Right ventricle myocardium superior (tissue), 1 donor: ENCODE measurements at places on chromosomes 4 and X. TPM values are rescaled to one million over a fixed set of nuclear protein-coding genes. Genes with fewer than 3 reads are reported as not detected.

- no peak for DNase-seq
These were observed 92.1 kb downstream of the SLC9A7 start for GRCh38 chrX:46666831-46667230.

DNA sequence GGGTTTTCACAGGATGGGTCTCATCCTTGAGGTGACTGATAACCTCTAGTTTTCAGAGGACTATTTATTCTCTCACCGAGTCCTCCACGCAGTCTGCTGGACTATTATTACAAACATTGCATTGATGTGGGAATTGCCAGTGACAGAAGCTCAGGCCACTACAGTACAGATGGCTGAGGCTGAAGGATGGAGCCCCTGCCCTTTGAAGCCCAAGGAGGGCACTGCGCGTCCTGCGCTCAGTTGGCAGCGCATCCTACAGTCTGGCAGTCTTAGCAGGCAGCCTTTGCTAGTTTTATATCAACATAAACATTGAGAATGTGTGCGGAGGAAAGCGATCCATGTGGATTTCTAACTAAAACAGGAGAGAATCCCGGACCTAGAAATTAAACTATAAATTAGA is 1.5 kb upstream of the RELL1 start:
- DNase-seq: no peak

DNA sequence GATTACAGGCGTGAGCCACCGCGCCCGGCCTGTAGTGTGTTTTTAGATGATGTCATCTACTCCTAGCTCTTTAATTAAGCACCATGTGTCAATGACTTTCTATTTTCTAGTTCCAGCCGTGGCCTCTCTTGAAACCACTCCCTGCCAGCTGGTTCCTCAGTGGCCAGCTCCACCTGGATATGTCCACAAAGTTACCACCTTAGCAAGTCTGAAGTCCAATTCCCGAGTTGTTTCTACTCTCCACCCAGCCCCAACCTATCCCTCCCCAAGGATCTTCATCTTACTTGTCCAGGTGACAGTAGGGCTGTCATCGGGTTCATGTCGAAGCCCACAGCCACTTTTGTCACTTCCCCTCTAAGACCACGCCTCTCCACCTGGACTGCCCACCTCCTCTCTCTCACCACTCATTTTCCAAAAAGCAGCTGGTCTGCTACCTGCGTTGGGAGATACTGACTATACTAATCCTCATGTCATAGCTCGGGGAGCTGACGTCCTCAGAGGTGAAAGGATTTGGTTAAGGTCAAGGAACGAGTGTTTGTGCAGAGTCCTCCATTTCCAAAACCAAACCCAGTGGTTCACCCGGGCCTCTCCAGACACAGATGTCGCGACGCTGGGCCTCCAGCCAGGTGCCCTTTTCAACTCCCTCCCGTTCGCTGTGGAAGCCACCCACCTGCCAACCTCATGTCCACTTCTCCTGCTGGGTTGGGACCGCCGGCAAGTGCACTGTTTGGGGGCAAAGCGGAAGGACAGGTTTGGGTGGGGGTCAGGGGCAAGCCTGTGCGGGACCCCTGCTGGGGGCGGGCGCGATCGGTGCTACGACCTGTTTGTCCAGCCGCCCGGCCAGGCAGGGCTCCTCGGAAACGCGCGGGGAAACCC is 704 bp downstream of the FAM3A start:
- DNase-seq: peak; percentile 63

GRCh38 chr4:17985832-17986231 is 35.7 kb downstream of the LCORL start:
- no peak for DNase-seq

- DNase-seq: no peak
These were observed 266.7 kb upstream of the CLNK start for GRCh38 chr4:10951306-10951705.

- DNase-seq: no peak
These were observed 29.3 kb downstream of the DCAF8L2 start for GRCh38 chrX:27619459-27619858.

GRCh38 chr4:122007016-122007415 is 55.2 kb upstream of the TRPC3 start:
- DNase-seq: no peak

GRCh38 chrX:80792205-80792604 is 17.5 kb downstream of the BRWD3 start:
- DNase-seq: no peak

GRCh38 chr4:109027016-109027500 is 264.2 kb upstream of the ETNPPL start:
- DNase-seq: no peak

- DNase-seq: no peak
These were observed 93.7 kb downstream of the RTL5 start for GRCh38 chrX:72038016-72038415.

- DNase-seq: peak; percentile 80
These were observed 11.1 kb downstream of the MAEA start for GRCh38 chr4:1300466-1301455.

GRCh38 chrX:101659601-101660063 is at the start of gene ARMCX2:
TSS of gene ARMCX2 (minus strand) at chrX:101659850. CDS start at chrX:101657588, 2,262 bp downstream.
- peak; percentile 64 for DNase-seq

DNA sequence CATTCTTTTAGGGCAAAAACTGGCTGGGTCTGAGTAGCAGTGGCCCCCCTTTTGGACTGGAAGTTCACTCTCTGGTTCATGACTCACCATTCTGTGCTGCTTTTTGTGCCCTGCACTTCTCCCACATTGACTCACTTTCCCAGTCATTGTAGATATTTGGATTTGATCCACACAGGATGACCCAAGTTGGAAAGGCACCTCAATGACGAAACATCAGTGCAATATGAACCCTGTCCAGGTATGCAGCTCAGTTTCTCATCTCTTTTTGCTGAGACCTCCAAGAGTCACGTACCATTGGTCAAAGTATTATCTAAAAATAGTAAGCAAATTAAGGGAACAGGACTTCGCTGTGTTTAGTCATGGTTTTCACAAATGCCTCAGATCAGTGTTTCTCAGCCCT is 92.7 kb downstream of the CBLL2 start:
- no peak for DNase-seq

DNA sequence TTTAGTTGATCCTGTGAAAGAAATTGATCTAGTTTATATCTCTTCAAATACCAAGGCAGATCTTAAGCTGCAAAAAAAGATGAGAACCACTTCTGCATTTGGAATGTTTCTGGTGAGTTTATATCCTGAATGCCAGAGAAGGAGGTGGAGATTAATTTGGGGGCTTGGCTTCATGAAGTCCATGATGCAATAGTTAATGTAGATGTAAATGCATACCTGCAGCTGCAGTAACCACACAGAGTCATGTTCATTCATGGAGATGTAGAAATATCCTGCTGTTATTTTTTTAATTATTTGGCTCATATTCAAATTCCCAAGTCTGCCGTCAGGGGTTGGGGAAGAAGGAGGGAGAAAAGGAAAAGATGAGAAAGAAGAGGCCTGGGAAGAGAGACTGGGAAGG is at the start of gene SULT1E1:
Gene SULT1E1 (minus strand): TSS at position 94 of the 400 bp plus-strand sequence. CDS start 2,501 bp downstream, outside the sequence.
- DNase-seq: no peak

- DNase-seq: peak; percentile 41
These were observed 13.0 kb downstream of the PNMA6E start for GRCh38 chrX:153387987-153388721.

DNA sequence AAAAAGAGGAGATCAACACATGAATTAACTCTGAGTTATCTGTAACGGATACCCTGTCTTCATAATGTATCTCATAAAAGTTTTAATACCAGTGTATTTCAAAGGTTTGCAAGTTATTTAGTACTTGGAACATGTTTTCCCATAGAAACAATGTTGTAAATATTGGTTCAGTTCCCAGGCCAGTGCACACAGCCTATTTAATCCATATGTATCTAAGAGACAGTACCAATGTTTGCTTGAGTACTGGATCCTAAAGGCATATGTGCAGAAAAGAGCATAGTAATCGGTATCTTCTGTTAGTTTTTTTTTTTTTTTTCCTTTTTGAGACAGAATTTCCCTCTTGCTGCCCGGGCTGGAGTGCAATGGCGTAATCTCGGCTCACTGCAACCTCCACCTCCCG is 46.1 kb downstream of the SLIT2 start:
- DNase-seq: no peak

GRCh38 chr4:36758312-36759178 is 477.1 kb downstream of the DTHD1 start:
- no peak for DNase-seq

- DNase-seq: no peak
These were observed 35.1 kb downstream of the PIGG start for GRCh38 chr4:534101-534575.

DNA sequence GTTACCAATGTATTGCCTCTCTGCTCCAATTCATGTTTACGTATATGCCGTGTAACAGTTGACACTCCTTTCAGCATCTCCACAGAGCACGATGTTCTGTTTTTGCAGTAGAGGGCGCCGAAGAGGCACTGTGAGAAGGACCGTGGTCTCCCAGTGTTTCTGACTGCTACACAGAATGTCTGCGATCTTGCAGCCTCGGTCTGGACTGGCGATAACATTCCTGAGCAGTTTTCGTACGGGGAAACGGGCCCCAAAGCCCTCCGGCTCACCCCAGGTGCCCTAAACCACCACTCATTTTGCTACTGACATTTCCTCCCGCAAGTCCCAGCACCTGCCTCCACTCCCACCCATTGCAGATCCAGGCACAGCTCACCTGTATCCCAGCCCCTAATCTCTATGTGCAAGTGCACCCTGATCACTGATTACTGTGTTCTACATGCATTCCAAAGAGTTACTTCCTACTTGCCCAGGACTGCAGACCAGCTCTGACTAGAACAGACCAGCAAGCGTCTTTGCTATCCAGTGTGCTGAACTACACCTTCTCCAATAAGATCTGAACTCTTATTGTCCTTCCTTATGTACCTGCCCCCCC is 12.4 kb upstream of the NFXL1 start:
- no peak for DNase-seq

GRCh38 chr4:5157791-5158770 is 106.8 kb downstream of the STK32B start:
- no peak for DNase-seq

- DNase-seq: peak; percentile 65
These were observed 75.7 kb downstream of the FAM114A1 start for GRCh38 chr4:38943343-38943742.

- DNase-seq: no peak
These were observed 24.5 kb downstream of the IL15 start for GRCh38 chr4:141660880-141661279.

- DNase-seq: no peak
These were observed 33.2 kb downstream of the NBDY start for GRCh38 chrX:56762220-56762619.

- no peak for DNase-seq
These were observed 15.8 kb downstream of the LEF1 start for GRCh38 chr4:108152980-108153379.

DNA sequence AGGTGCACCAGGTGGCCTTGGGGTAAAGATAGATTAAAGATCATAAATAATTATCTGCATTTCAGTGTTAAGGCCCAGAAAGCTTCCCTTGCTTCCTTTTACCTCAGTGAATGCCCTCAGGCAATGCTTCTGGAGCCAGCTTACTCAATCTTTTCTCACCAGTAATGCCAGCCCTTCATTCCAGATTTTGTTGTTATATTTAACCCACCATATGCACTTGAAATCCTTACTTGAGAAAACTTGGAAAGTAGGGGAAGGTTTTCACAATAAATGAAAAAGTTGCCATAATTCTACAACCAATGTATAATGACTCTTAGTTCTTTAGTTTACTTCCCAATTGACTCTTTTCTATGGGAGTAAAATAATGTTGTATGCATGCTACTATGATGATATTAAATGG is 17.1 kb upstream of the PBDC1 start:
- DNase-seq: no peak

DNA sequence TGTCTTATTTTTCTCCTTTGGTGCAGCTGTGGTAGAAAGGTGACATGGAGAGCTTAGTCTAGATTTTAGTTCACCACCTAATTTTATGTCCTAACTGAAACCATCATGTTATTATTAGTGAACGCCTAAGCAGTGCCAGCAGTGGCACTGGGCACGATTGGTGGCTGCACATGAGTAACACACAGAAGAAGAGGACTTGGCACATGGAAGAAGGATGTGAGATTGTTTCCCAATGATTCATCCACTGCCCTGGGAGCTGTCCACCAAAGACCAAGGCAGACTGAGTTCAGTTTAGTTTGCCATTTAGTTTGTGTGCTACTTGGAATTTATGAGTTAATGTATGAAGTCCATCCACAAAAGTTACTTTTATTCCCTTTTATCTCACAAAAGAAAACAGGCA is 68.1 kb upstream of the NAP1L5 start:
- peak; percentile 73 for DNase-seq

DNA sequence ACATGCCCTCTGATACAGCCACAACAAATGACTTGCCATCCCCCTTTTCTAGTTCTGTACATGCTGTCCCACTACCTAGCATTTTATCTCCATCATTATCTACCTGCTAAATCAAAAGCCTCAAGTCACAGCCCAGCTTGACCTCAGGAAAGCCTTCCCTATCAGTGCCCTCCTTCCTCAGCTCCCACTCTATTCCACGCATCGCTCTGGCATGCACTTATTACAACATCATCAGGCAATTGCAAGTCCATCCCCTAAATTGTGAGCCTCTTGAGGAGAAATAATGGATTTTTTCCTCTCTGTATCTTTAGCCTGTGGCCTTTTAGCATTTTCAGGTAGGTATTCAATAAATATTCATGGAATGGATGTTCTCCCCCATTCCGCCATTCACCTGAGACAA is 5.7 kb downstream of the ARL13A start:
- DNase-seq: no peak

- DNase-seq: no peak
These were observed 501.2 kb upstream of the ATOH1 start for GRCh38 chr4:93327346-93327745.

- DNase-seq: no peak
These were observed 161.2 kb downstream of the STK32B start for GRCh38 chr4:5212255-5213013.

The RAB9B gene
- total RNA-seq: 28.0 TPM

The MAGEA6 gene
- total RNA-seq: not detected

The MAOB gene
- total RNA-seq: 133 TPM

The PRKX gene
- total RNA-seq: 4.8 TPM

The UGT2B10 gene
- not detected for total RNA-seq

The DNAAF6 gene
- not detected for total RNA-seq

The NEXMIF gene
- total RNA-seq: 0.16 TPM

The AFF2 gene
- 0.24 TPM for total RNA-seq

The BMPR1B gene
- total RNA-seq: 1.4 TPM

The GPM6B gene
- total RNA-seq: 5.3 TPM

The FAM9C gene
- total RNA-seq: 0.35 TPM

The CCNA2 gene
- 0.81 TPM for total RNA-seq

The TMEM31 gene
- not detected for total RNA-seq

The F11 gene
- total RNA-seq: 0.40 TPM

The PPEF2 gene
- total RNA-seq: not detected

The FOXR2 gene
- not detected for total RNA-seq
